AML-193 (cell line): ENCODE measurements at places on chromosomes 3 and 15.

- no peak for DNase-seq
Measured at GRCh38 chr15:69143756-69144436, 16.5 kb upstream of the GLCE start.

- DNase-seq = no peak
Measured at GRCh38 chr3:15924914-15925313, 127.1 kb upstream of the ANKRD28 start.

DNA sequence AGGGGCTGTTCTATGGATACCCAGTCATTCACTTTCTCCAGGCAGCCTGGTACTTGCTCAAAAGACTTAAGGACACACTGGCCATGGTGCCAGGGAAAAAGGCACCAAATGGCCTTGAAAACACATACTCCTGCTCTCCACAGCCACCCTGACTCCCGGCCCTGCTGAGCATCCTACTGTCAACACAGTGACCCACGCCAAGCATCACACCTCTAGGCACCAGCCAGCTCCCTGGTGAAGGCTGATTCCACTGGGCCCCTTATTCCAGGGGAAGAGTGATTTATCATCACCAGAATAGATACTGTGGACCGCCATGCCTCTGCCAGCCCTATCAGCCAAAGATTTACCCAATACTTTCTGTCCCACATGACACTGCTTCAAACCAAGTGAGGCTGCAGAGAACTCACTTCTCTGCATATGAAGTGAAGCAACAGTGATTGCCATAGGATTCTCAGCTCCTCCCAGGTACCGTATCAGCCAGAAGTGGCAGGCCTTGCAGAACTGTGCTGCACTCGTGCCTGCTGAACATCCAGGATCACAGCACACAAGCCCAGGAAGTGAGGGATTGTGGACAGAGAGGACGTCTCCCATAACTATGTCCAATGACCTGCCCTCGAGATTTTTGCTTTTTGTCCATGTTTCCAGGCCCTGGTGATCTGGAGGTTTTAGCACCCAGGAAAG, 63.7 kb downstream of the WHAMM start:
- no peak for DNase-seq

GRCh38 chr15:78642331-78642730, 1.3 kb upstream of the CHRNB4 start:
- DNase-seq = no peak

- DNase-seq = no peak
Measured at GRCh38 chr15:76382987-76383728, 46.6 kb downstream of the ISL2 start.

- DNase-seq = no peak
Measured at GRCh38 chr15:50786871-50787270, 21.4 kb upstream of the SPPL2A start.

DNA sequence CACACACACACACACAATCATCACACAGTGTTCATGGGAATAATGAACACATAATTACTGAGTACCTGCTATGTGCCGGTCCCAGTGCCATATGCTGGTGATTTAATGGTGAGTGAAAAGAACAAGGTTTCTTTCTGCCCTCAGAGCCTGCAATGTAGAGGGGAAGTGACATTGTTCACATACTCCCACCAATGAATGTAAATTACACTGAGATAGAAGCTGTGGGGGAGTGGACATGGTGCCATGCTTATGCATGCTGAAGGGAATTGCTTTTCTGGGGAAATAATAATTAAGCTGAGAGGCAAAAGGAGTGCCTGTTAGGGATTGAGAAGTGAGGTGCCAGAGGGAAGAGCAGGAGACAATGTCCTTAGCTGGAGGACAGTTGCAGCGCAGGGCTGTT, 175.1 kb downstream of the MFSD1 start:
- DNase-seq = no peak

DNA sequence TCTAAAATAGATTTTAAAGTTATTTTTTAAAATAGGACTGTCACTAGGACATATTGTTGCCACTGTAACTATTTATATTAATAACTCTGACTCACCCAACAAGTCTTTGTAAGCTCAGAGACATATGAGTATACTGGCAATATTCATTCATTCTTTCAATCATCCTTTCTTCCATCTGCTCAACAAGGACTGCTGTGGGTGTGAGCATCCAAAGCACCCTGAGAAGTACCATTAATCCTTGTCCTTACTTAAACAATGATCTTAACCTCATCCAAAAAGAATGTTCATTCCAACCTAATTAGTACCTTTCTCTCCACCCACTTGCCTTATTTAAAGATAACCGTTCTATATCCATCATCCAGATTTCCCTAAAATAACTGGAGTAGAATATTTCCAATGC, 94.2 kb upstream of the PPP2R3A start:
- no peak for DNase-seq

DNA sequence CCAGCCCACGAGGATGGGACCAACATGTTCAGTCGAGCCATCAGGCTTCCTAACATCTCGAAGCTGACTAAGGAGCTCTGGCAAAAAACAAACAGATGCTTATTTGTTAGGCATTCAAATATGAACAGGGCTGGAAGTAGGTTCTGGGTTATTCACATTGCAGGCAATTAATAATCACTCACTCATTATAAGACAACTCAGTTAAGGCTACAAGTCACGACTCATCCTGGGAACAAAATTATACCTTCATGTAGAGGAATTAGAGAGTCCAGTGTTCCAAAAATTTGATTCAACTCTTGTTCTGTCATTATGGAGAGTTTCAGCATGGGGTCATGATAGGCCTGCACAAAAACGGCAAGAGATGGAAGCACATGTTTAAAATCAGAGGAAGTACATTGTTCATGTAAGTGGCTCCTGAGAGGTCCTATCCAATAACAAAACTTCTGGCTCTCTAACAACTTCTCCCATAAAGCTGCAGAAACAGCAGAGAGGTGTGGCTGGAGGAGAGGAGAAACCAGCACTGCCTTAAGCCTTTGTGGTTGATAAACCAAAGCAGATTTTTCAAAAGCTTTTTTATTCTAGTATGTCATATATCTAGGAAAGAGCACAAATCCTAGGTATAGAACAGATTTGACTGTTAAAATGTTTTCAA, 50.6 kb downstream of the ARHGEF3 start:
- DNase-seq = no peak

- DNase-seq = no peak
Measured at GRCh38 chr3:29430558-29430971, 149.7 kb downstream of the RBMS3 start.

GRCh38 chr3:37162501-37163245, 11.7 kb downstream of the LRRFIP2 start:
- no peak for DNase-seq

GRCh38 chr3:159280386-159281191, 478.7 kb downstream of the MFSD1 start:
- DNase-seq = no peak

- DNase-seq = no peak
Measured at GRCh38 chr3:58487140-58487886, 4.6 kb upstream of the KCTD6 start.

GRCh38 chr15:76155731-76156130, 95.9 kb downstream of the TMEM266 start:
- no peak for DNase-seq

DNA sequence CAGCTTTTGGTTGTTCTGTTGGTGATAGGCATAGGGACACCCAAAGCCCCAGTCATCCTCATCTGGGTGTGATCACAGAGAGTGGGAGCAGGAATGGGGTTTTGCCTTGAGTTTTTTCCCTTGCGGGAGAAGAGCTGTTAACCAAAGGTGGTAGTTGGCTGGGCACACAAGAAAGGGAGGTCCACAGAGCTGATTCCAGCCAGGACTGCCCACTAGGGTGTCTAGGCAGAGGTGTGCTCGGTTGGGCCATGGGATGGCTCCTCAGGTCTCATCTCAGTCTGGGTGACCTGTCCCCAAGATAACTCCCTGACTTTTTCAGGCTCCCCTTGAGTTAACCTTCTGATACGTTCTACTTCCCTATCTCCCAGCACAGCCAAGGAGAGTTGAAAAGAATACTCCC, 134.8 kb downstream of the PDE8A start:
- DNase-seq = no peak

DNA sequence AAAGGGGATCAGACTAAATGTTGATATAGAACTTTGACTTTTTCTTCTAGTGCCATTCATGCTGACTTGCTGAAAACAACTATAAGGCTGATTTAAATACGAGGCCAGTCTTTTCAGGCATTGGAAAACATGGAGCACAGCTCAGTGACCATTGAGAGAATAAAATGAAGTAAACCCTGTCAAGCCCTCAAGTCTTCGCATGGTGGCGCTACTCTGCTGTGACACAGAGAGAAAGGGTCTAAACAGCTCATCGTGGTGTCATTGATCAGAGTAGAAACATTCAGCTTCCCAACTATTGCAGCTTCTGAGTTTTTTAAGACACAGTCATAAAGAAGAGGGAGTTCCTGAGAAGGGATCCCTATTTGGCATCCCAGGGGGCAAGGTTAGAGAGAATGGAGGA, 716.2 kb downstream of the DIPK2A start:
- DNase-seq = no peak

GRCh38 chr15:99439524-99439835, 126.3 kb upstream of the MEF2A start:
- no peak for DNase-seq

GRCh38 chr3:32276279-32276841, 37.9 kb downstream of the CMTM8 start:
- no peak for DNase-seq

DNA sequence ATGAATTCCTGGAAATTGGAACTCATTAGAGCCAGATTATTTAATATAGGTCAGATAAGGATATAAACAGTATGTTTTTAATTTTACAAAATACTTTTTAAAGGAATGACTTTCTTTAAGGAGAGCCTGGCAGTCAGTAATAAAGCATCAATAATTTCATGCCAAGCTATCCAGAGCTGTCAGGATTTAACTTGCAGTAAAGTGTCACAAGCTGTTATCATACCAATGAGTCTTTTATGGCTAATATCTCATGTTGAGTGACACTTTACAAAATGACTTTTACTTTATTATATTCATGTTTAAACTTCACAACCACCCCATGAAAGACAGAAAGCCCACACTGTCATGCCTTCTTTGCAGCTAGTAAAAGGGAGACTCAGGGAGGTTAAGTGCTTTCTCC, 72.9 kb upstream of the C3orf49 start:
- no peak for DNase-seq

GRCh38 chr3:47473391-47473790, 2.4 kb downstream of the SCAP start:
- no peak for DNase-seq

- DNase-seq = no peak
Measured at GRCh38 chr3:58116161-58116955, 94.4 kb downstream of the DNASE1L3 start.
